NCI-H1105 treated with DMSO at 0.1 percent for 48 hours (cell line): ENCODE measurements at places on chromosomes 5 and 9.
A peak's percentile ranks its signal among the peaks of the same experiment; 100 is the strongest.

- no peak for DNase-seq
Measured at GRCh38 chr5:11609570-11610303, 294.5 kb downstream of the CTNND2 start.

GRCh38 chr9:128143525-128144238 lies 5.6 kb upstream of the LCN2 start:
- DNase-seq: no peak

DNA sequence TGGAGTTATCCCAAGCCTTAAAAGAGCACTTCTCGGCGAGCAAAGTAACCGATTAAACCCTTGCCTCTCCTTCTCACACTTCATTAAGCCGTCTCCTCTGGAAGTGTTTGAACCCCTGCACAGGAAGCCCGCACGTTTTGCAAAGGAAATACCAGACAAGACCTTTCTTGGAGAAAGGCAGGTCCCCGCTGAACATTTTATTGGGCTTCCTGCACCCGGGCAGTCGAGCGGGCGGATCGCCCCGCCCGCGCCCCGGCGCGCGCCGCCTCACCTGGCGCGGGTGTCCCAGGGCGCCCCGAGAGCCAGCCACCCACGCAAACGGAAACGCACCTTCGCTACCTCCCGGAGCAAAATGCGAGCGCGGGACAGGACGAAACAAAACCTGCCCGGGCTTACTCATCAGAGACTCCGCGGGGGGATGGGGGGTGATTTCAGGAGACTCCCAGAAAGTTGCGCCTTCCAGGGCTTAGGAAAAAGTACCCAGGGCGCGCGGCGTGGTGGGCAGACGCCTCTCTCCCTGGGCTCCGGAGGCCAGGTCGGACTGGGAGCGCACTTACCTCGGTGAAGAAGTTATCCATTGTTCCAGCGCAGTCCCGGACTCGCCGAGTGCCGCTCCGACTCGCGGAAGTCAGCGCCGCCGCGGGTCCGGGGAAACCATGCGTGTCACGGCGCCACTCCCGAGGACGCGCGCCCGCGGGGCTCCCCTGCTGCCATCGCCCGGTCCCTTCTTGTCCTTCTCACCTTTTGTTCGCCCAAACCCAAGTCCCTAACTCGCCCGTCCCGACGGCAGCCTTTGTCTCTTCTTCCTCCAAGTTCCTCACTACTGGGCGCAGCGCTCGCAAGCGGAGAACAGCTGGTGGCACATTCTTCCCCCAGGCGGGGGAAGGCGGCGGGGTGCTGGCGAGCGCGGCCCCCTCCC lies 598 bp downstream of the MYO10 start:
- DNase-seq: peak; percentile 37

DNA sequence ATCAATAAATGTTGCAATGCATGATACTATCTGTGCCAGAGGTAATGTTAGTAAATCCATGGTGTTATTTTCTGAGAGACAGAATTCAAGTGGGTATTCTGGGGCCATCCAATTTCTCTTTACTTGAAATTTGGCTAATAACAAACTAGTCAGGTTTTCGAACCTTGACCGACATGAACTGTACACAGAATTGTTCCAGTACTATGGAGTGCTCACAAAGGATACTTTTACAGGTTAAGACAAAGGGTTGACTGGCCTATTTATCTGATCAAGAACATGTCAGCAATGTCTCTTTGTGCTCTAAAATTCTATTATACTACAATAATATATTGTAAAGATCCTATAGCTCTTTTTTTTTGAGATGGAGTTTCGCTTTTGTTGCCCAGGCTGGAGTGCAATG lies 18.2 kb downstream of the MLANA start:
- DNase-seq: no peak
